BJ (cell line): ENCODE measurements at places on chromosomes 3 and 15.

- DNase-seq: no peak
Observed at GRCh38 chr3:64890006-64890405, 202.2 kb upstream of the ADAMTS9 start.

- no peak for DNase-seq
Observed at GRCh38 chr3:135674508-135674907, 291.0 kb upstream of the PPP2R3A start.

GRCh38 chr3:110059431-110059830, 722.1 kb upstream of the DPPA4 start:
- DNase-seq: no peak

GRCh38 chr3:108602935-108603294, 13.4 kb downstream of the DZIP3 start:
- DNase-seq: no peak

DNA sequence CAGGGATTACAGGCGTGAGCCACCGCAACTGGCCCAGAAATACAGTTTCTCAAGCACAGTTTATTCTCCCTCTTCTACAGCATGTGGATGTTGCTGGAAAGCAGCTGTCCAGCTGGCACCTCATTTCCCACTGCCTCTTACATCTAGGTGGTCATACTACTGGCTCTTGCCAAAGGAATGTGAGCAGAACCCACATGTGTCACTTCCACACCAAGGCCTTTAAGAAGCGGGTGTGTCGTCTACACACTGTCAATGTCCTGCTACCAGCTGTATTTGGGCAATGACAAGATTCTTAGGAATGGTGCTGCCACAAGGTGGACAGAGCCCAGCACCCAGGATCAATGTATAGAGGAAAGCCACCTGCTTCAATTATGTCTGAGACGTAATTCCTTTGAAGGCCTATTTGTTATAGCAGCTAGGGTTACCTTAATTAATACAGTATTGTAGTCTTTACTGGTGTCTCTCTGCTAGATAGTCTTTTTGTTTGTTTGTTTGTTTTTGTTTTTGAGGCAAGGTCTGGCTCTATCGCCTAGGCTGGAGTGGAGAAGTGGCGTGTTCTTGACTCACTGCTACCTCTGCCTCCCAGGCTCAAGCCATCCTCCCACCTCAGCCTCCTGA, 15.1 kb upstream of the RAB7A start:
- DNase-seq: no peak

DNA sequence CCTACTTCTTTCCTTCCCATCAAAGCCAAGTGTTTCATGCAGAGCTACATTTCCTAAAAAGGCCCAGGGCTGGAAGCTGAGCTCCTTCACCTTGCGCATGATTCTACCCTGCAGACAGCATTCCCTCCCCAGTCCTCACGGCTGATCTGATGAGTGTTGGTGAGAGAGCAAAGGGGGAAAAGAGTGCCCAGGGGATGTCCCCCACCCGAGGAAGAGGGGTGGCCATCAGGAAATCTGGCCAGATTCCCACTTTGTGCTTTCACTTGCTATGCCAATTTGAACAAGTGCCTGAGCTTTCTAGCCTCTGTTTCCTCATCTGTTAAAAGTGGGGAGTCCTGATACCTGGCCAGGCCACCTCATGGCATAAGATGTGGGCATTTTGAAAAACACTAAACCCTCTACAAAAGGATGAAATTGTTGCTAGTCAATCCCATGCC, 231.0 kb upstream of the TLE3 start:
- no peak for DNase-seq

- no peak for DNase-seq
Observed at GRCh38 chr3:80688814-80689213, 921.0 kb upstream of the ROBO1 start.

GRCh38 chr3:105832644-105833043, 36.2 kb downstream of the CBLB start:
- DNase-seq: no peak
